ENCODE measurements at places on chromosomes 1 and 21.

- H3K36me3 ChIP-seq: no peaks in the 10 kb centered on the region
- no peaks in the 10 kb centered on the region for H3K27me3 ChIP-seq
- no peaks in the 10 kb centered on the region for H3K4me1 ChIP-seq
- no peak overlapping the region for H3K27ac ChIP-seq
- no peak overlapping the region for H3K4me3 ChIP-seq
Measured at GRCh38 chr1:234170067-234170466, 203.2 kb upstream of the COA6 start.

DNA sequence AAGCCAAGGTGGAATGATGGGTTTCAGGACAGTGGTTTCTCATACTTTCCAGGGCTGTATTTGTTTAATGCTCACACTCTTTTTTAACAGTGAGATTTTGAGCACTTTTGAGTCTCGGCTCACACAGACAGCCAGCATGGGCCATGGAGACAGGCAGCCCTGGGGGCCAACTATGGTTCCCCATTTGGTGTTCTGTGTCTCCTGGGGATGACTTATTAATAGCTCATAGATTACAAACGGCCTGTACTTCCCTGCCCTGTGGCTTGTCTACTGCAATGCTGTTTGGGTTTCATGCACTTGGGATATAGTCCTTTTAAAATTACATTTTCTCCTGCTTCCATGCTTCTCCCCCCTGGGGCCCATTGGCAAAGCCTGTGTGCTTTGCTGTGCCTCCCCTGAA lies 178.3 kb downstream of the KCNJ6 start:
- H3K4me3 ChIP-seq: no peak overlapping the region
- no peaks in the 10 kb centered on the region for H3K4me1 ChIP-seq
- no peak overlapping the region for H3K27ac ChIP-seq
- H3K27me3 ChIP-seq: no peaks in the 10 kb centered on the region
- no peaks in the 10 kb centered on the region for H3K36me3 ChIP-seq

DNA sequence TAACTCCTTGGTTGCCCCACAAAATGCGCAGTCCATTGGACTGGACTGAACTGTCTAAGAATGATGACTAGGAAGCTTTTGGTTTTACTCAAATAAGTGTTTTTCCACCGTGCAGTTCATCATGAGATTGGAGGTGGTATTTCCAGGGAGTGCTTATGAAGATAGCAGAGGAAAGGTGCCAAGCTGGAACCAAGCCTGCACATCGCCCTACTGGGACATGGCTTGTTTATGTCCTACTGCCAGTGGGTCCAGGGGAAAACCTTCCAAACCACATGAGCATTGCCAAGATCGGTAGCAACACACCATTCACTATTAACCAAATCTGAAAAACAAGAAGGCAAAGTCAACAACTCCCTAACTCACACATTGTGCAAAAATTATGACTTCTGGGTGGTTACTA lies 54.7 kb upstream of the DSCAM start:
- H3K36me3 ChIP-seq: no peaks in the 10 kb centered on the region
- H3K4me1 ChIP-seq: no peaks in the 10 kb centered on the region
- H3K27me3 ChIP-seq: no peaks in the 10 kb centered on the region
- DNase-seq: no peak

DNA sequence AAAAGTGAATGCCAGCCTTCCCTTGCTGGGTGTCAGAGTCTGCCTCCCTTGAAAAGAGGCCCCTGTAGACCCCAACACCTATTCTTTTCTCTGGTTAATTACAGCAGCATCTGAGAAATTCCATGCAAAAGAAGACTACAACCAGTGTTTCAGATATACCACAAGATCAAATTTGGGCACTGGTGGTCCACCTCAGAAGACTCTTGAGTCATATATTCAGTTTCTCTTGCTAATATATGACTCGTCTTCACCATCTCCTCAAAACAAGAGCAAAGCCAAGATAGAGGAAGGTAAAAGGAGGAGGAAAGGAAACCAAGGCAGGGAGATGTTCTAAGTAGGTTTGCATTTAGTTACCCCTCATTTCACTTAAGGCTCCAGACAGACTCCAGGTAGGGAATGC lies 259.9 kb downstream of the ZNF648 start:
- no peak overlapping the region for H3K27ac ChIP-seq
- no peak overlapping the region for H3K4me3 ChIP-seq
- H3K27me3 ChIP-seq: no peaks in the 10 kb centered on the region
- no peak for DNase-seq
- no peaks in the 10 kb centered on the region for H3K4me1 ChIP-seq

DNA sequence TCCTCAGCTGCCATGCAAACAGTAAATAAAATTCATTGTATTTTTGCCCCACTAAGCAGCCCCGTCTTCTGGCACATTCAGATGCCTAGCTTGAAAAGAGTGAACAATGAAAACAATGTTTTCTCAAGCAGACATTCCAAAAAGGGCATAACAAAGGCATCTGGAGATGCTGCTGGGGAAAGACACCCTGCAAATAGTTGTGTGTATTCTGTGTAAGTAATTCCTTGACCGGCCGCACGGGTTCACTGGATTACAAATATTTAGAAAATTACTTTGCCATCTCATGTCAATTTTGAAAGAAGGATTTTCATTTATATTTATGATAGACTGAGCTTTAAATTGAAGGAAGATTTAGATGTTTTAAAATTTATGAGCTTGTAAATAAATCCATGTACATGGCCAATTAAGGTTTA lies 142.2 kb downstream of the SLC45A1 start:
- H3K4me1 ChIP-seq: peaks cover 25% of the 10 kb centered on the region
- H3K27me3 ChIP-seq: no peaks in the 10 kb centered on the region
- H3K27ac ChIP-seq: peak overlapping the region; percentile 19
- no peak overlapping the region for H3K4me3 ChIP-seq
